ENCODE measurements at places on chromosomes 1 and 21.

DNA sequence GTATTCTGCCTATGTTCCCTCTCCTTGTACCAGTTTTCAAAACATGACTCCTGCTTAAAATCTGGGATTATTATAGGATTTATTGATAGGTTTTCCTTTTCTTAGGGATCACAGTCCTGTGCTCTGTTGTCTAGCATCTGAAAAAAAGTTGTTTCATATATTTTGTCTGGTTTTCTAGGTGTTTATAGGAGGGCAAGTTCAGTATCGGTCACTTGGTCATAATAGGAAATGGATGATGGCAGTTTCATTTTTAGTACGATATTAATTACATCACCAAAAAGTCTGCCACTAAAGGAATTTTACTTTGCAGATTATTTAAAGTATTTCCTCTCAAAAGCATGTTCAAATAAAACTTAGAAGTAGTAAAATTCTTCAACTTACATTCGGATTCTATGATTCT is 94.4 kb downstream of the RASAL2 start:
- no peak for DNase-seq

GRCh38 chr1:63670164-63670563 is 77.0 kb downstream of the PGM1 start:
- no peak for DNase-seq

DNA sequence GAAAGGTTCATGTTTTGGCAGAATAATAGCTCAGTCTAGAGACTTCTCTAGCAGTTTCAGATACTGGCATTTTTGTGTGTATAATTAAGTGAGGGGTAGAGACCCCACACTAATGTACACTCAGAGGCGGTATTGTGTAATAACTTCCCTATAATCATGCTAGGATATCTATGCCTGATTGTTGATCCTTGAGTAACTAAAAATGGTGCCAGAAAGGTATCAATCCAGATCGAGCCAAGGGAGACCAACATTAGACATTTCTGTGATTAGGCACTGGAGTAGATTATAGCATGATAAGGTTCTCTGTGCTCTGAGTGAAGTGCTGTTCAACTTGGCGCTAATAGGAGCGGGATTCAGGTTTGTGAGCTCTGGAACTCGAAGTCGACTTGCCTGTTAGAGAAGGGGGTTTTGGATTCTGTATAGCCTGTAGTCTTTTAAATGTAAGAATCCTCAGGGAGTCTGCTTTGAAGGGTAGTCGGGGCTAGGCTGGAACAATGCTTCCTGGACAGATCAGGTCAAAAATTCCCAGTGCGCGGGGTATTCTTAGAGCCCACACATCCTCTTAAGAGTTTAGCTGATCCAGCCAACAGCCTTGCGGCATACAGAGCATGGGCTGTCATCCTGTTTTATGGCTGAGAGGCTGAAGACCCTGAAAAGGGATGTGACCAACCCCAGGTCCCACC is 24.2 kb downstream of the MAN1C1 start:
- no peak for DNase-seq

DNA sequence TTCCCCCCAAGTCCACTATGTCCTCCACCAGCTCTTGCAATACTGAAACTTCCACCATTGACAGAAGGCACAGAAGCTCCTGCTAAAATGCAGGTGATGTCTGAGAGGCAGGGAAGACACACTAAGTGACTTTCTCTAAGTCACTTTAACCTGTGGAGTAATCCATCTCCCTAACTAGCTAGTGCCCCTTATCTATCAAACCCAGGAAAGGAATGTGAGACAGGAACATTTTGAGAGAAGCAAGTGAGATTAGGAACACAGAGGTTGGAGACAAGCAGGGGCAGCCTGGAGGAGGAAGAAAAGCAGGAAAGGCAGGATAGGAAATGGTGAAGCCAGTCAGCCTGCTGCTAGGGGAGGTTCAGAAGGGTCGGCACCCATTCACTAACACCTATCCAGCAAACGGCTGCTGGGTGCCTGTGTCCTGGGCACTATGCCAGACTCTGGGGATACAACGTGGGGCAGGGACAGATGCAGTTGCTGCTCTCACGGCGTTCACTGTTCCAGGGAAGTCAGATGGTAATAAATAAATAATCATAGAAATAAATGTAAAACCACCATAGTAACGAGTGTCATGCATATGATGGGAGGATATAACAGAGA is 7.0 kb downstream of the GPA33 start:
- DNase-seq: no peak

DNA sequence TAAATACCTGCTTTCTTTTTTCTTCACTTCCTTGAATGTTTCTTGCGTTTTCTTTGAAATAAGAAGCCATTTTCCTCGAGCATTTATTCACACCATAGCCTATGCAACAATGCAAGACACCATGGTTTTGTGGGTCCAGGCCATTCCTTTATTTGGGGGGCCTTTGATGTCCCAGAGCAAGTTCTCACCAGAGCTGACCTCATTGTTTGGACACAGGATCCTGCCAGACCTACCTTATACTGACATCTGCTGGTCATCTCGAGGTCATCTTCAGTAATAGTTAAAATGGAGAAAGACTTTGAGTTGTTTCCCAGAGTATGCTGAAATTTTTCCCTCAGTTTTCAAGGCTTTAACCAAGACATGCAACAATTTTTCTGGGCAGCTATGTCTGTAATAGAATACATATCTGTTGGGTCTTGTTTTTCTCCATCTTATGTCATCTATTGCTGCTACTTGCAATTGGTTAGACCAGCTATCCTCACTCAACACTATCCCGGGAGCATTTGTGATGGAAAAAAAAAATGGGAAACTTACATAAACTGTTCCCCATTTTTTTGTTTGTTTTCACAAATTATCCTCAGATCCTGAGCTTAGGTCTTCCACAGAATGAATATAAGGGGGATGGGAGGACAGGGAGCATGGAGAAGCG is 34.0 kb upstream of the BACE2 start:
- no peak for DNase-seq

DNA sequence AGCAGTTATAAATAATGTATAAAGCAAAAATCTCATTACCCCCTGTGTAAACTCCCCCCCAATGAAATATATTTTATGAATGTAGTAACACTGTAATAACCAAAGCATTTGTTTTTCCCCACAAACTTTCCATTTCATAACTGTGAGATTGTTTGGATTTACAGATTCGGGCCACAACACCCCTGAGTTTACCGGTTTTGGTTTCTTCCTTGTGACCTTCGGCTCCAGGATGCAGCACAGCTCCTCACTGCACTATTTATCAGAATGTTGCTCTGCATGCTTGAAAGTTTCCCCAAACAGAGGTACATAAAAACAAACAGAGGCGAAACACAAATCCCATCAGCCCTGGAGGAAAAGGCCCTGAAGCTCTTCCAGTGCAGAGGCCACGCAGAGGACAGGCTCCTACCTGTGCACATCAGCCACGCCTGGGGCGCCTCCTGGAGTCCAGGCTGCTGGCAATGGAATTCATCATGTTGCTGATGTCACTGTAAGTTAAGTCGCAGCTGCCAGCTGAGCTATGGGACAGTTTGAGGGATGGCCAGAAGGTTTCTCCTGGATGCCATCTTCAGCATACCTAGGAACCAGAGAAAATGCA is 122.0 kb downstream of the LMO4 start:
- no peak for DNase-seq

- DNase-seq: no peak
These were observed 7.8 kb upstream of the KIF14 start for GRCh38 chr1:200628223-200628881.

GRCh38 chr1:3293563-3294080 is 160.8 kb upstream of the ARHGEF16 start:
- no peak for DNase-seq

GRCh38 chr1:229286099-229286766 is 15.3 kb downstream of the RAB4A start:
- DNase-seq: no peak

DNA sequence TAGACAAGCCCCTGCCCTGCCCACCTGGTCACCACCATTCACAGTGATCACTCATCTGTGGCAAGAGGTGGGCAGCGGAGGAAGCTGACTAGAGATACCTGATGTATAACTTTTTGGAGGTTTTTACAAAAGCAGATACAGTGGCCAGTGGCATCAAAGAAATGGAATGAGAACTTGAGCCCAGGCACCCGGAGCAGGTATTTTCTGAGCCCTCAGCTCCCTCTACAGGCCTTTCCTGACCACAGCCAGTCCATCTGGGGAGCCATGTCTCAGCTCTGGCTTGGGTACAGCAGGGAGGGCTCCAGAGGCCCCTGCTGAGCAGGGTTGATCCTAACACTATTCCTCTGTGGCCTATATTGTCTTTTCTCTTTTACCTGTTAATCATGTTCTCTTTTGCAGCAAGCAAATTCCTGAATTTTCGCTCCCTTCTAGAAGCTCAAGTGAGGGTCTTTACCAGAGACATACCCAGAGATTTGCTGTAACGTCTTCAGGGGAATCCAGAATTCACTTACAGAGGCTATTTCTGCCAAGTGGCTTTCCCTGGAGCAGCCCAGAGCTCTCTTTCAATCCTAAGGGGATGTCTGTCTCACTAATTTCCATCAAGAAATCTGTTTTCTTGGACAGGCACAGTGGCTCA is 27.3 kb downstream of the GPR157 start:
- DNase-seq: peak; percentile 63

- peak; percentile 87 for DNase-seq
These were observed 21.3 kb upstream of the C1orf105 start for GRCh38 chr1:172398970-172399755.

DNA sequence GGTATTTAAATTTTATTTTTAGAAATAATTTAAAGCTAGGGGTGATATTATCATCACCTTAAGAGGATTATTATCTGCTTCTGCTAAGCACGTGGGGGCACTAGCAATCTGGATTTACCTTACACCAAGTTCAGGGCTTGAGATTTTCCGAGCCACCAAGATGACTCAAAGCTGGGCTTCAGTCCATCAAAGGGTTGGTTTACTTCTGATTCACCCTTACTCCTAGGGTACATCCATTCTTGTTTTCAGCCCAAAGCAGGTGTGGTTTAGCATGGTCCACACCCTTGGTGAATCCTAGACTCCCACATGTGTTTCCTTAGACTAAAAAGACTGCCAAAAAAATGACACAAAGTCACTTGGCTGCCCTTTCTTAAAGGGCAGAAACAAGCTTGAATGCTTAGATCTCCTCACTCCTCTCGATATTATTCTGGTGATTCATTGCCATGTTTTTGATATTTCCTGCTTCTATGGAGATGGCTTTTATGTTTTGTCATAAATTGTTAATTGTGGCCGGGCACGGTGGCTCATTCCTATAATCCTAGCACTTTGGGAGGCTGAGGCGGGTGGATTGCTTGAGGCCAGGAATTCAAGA is 9.8 kb upstream of the PRSS38 start:
- no peak for DNase-seq

- DNase-seq: no peak
These were observed 143.5 kb upstream of the USH2A start for GRCh38 chr1:216566641-216567205.
